ENCODE measurements at places on chromosomes 6 and 20.

- DNase-seq: no peak
Observed at GRCh38 chr6:135703621-135704020, 147.9 kb upstream of the PDE7B start.

DNA sequence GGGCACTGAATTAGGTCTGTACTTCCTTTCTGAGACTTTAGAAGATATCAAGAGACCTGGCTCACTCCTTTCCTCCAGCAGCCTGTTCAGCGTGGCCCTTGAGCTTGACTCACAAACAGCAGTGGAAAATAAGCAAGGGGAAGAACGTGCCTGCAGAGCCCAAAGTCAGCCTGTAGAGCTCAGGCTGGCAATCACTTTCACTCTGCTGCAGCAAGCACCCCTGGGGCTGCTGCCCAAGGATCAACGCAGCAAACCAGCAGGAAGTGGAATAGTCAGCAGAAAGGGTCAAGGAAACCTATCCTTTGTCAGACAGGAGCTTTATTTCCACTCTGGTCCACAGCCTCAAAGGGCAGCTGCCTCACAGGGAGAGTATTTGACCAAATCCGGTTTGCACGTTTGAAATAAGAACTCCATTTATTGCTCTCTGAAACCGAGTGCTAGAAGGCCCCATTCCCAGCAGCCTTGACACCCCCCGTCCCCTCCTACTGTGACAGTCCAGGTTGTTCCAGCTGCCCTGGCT lies 77.4 kb downstream of the PRDM1 start:
- peak; percentile 35 for DNase-seq

- DNase-seq: no peak
Observed at GRCh38 chr6:33882154-33882553, 78.4 kb upstream of the MLN start.

DNA sequence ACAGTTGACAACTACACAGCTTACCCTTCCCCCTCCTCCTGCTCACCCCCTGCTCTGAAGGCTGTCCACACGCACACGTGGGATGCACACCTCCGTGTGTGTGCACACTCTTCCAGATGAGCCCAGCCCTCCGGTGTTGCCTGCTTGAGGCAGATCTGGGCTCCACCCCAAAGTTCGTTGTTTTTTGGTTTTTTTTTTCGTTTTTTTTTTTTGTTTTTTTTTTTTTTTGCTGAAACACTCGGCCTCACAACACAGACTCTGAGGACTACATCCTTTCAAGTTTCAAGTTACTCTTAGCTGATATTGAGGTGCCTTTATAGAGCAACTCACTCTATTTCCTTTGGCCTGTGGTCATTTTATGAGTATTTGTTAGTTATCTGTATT lies 88.2 kb downstream of the RREB1 start:
- no peak for DNase-seq

- no peak for DNase-seq
Observed at GRCh38 chr6:24867104-24867703, 68.5 kb upstream of the ARMH2 start.

DNA sequence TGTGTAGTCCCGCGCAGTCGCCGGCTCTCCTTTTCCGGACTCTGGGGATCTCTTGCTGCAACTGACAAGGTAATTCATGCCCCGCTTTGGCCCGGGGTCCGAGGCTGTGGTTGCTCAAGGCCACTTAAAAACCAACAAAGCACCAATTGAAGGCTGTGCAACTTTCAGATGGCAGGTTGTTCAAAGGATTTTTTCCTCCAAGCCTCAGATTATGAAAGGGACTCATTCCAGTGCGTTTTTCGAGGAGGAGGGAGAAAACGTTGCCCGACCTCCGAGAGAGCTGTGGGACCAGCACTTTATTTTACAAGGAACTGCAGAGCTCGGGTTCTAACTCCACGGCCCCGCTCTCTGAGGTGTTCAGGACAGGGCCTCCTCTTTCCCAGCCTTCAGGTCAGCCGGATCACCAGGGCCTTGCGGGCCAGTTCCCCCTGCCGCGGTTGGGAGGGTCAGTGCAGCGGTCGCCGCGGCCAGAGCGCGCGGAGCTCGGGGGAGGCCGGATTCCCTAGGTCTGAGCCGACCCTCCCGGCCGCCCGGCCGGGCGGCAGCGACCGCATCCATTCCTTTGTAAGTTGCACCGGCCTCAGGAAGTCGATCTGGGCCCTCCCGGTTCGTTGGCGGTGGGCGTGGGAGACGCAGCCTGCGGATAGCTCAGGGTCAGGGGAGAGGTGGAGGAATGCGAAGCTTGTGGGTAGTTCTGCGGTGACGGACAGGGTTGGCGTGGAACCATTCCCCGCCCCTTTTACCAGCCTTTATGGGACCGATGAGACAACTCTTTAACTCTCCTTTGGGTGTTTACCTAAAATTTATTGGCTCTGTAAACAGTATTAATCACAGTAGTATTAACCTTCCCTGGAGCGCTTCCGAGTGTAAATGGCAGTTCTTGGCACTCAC lies 1.6 kb downstream of the UTRN start:
- DNase-seq: no peak

GRCh38 chr6:34696189-34696738 lies 303 bp downstream of the ILRUN start:
- no peak for DNase-seq

- DNase-seq: peak; percentile 53
Observed at GRCh38 chr6:41846666-41847237, 48.4 kb downstream of the USP49 start.

DNA sequence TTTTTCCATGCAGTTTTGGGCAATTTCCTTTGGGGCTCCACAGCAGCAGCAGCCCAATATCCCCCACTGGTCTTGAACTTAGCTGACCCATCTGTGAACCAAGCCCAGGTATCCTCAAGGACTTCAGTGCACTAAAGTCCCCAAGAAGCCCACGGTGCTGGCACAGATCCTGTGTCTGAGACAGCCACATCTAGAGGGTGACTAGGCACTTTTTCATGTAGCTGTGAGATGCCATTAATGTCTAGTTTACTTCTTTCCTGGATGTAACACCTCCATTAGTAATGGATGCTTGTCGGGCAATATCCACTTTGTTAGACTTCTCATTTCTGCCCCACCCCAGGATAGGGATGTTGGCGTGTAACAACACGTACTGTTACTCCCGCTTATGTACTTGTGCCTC lies 176.2 kb upstream of the PROKR2 start:
- DNase-seq: no peak

GRCh38 chr20:54004445-54004844 lies 65.9 kb downstream of the BCAS1 start:
- no peak for DNase-seq

- no peak for DNase-seq
Observed at GRCh38 chr6:142518126-142518525, 216.3 kb downstream of the ADGRG6 start.

- no peak for DNase-seq
Observed at GRCh38 chr20:25424536-25424935, 17.1 kb downstream of the GINS1 start.

DNA sequence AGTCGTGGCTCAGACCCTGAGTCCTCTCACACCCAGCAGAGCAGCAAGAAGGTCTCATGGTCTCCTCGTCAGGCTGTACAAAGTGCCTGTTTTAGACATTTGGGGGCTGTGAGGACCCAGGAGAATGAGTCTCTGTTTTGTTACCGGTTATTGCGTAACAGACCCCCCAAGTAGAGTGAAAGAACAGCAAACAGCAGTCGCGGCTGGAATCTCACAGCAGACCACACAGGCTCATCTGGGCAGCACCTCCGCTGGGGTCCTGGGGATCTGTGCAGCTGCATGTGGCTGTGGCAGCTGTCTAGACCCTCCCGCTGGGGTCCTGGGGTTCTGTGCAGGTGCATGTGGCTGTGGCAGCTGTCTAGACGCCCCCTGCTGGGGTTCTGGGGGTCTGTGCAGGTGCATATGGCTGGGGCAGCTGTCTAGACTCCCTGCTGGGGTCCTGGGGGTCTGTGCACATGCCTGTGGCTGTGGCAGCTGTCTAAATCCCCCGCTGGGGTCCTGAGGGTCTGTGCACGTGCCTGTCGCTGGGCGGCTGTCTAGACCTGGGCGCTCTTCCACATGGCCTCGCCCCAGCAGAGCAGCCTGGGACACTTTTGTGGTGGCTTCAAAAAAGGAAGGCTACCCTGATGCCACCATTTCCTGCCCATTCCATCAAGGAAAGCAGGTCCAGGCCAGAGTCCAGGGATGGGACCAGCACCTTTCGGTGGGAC lies 24.7 kb downstream of the ENTPD6 start:
- peak; percentile 41 for DNase-seq

DNA sequence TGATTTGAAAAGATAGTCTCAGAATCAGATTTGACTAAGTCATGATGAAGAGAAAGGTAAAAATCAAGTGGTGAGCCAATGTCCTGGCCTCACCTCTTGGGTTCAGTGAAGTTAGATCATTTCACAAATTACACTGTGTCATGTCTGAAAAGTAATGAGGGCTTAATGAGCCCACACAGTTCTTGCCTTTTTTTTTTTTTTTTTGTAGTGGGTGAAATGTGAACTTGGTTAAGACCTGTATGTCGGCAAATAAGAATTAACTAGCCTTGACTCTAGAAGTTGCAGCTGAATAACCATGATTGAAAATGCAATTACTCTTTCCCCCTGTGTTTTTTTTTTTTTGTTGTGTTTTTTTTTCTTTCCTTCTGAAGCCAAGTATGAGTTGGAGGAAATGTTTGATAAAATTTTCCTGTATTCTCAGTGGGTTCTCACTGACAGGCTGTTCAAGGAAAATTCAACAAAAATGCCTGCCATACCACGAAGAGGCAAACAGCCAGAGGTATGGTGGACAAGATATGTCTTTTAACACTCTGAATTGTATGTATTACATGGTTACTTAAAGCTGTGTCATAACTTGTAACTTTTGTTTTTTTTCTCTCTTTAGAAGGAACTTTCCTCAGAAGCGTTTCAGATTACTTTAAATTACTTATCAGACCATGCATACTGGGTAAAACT lies 135.2 kb upstream of the MLIP start:
- no peak for DNase-seq

DNA sequence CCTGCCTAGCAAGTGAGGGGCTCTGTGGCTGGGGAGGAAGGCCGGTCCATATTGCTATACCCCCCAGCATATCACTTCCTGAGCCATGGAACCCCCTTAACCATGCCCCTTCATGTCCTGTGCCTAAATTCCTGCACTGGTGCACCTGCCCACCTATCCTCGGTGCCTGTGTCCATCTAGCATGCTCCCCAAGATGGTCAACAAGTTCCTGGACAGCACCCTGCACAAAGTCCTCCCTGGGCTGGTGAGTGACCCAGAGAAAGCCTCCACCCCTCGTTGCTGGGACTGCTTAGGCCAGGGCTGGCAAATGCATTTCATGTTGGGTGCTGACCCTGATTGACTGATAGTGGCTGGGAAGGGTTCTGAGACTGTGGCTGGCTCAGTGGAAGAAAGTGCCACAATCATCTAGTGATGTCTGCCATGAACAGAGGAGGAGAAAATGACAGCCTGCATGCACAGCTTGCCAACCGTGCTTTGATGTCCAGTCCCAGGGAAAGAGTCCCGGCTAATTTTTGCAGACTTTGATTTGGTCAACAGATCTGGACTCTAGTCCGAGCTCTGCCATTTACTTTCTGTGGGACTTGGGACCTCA lies 3.5 kb downstream of the BPIFB6 start:
- DNase-seq: no peak

DNA sequence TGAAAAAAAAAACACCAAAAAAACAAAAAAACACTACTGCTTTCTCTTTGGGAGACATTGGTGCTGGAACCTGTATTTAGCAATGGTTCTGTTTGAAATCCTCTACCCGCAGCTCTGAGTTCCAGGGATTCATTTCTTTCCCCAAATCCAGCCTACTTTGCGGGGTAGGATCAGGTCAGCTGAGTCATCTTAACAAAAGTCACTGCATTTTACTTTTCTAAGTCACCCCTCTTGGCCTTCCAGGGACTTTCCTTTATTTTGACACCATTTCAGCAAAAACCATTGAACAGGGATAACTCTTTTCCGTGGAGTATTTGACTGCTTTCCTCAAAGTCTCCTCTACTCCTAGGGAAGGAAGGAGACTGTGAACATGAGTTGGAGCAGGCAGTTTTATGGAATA lies 837.6 kb downstream of the MAFB start:
- DNase-seq: no peak

- no peak for DNase-seq
Observed at GRCh38 chr6:2714111-2714895, 36.4 kb downstream of the MYLK4 start.

- DNase-seq: no peak
Observed at GRCh38 chr6:8180327-8181159, 78.2 kb upstream of the EEF1E1 start.

GRCh38 chr20:37759761-37760209 lies 66.0 kb downstream of the CTNNBL1 start:
- DNase-seq: no peak

DNA sequence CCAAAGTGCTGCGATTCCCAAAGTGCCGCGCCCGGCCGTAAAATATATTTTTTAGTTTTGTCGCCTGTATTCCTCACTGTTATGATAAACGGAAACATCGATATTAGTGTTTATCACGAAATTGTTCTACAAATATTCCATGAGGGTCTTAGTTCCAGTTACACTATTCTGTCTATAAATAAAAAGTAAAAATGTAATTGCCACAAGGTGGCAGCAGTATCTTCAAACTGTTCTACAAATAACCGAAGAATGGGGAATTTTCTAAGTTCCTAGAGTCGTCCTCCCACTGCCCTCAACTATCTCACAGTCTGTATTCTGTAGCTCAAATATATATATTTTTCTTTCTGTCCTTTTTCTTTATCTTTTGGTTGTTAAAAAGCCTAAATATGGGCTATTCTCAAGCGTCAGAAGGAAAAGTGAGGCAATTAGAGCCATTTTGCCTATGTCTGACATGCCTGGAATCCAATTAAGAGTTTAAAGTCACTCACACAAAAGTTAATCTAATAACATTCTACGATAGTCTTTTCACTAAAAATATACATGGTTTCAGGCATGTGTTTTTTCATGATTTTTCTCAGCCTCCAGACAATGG lies 14.2 kb upstream of the FAM162B start:
- DNase-seq: no peak

DNA sequence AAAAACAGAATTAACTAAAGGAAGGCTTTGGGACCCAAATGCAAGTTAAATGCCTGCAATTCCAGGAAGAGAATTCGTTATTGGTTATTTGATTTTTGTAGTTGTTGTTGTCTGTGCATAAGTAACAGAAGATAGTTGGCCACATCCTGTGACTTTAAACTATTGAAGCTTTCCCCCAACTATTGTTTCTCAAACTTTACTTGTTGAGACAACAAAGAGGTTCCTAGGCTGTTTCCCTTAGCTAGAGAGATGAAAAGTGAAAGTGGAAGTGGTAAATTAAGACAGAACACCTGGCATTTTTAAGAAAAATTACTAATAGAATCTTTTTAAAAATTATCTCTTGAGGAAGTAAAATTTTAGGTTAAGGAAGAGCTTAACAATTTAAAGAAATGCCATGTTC lies 525.2 kb downstream of the PKHD1 start:
- no peak for DNase-seq

All from CD8-positive, alpha-beta memory T cell (primary cell).